ENCODE measurements at places on chromosomes 2 and 18.

GRCh38 chr18:5955861-5956260 lies 60.5 kb upstream of the TMEM200C start:
- DNase-seq = no peak

DNA sequence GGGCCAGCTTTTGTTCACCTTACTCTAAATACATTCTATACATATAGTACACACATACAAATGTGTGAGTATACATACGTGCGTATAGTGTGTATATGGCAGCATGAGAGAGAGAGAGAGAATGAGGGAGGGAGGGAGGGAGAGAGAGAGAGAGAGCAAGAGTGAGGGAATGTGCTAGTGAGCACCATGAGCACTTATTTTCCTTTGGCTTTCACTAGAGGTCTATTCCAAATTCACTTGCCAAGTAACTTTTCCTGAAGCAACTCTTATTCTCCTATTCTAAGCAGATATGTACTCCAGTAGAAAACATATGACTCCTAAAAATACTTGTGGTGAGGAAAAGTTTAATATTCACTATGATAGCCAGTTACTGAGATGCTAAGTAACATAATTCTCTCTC lies 85.7 kb downstream of the COBLL1 start:
- DNase-seq = no peak

GRCh38 chr2:69798290-69798908 lies 31.1 kb upstream of the GMCL1 start:
- no peak for DNase-seq

GRCh38 chr2:51881673-51882072 lies 849.7 kb upstream of the NRXN1 start:
- no peak for DNase-seq

DNA sequence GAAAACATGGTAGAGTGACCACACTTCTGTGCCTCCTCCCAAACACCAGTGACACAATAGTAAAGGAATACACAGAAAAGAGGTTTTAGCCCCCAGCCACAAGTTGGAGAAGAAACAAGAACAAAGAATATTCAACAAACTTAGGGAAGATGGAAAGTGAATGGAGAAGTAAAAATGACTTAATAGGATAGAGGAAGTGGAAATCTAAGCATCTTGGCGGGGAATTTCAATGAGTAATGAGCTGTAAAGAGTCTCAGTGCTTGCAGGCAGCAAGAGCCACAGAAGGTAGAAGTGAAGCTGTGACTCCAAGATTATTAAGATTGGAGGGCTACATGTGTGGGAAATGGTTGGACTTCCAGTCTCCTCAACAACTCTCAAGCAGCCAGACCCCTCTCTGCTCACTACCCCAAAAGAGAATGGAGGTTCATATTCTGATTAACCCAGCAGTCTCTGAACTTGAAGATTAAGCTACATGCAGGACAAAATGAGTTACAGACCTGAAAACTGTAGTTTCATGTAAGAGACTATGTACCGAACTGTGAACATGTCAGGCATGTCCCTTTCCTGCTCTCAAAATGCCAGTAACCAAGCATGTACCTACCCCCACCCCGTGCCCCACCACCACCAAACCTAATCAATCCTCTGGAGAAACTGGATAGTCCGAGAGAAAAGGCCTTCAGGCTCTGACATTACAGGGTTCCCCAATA lies 16.9 kb upstream of the HNRNPLL start:
- DNase-seq = no peak

DNA sequence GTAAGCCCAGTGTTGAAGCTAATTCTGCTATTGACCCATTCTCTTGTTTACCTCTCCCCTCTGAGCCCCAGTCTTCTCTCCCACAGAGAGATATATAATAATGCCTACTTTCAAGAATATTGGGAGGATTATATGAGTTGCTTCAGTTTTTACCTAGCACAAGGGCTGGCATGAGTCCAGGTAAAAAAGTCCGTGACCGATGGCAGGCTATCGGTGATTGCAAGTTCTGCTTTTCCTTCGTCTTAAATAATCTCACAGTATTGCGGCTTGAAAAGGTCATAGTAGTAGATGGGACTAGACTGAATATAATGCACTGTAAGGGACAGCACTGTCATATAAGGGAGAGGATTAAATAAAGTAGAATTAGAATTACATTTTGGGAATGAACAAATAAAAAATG lies 77.6 kb downstream of the KIF5C start:
- no peak for DNase-seq

GRCh38 chr2:10161206-10161931 lies 38.8 kb downstream of the RRM2 start:
- no peak for DNase-seq

- peak; percentile 22 for DNase-seq
These were observed 819 bp upstream of the NCOA1 start for GRCh38 chr2:24490181-24490689.

DNA sequence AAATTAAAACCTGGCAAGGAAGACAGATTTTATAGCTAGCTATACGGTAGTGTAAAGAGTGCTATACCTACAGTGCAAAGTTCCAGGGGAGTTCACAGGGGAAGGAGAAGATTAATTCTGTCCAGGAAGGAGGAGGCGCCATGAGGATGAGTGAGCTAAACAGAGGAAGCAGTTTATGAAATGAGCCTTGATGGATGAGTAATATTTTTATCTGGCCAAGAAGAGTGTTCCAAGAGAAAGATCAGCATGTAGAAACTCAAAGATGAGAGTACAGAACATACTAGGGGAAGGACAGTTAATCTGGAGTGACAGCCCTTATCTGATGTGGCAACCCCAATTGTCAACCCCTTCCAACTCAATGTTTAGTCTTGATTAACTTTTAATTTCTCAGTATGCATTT lies 54.8 kb downstream of the CDH20 start:
- no peak for DNase-seq

- no peak for DNase-seq
These were observed 2.4 kb downstream of the ITGA4 start for GRCh38 chr2:181459621-181460021.

- DNase-seq = peak; percentile 5
These were observed 105.6 kb upstream of the SALL3 start for GRCh38 chr18:78873926-78874500.

GRCh38 chr2:45780541-45781463 lies 129.3 kb downstream of the PRKCE start:
- no peak for DNase-seq

GRCh38 chr2:153005071-153005730 lies 286.8 kb downstream of the ARL6IP6 start:
- DNase-seq = no peak

DNA sequence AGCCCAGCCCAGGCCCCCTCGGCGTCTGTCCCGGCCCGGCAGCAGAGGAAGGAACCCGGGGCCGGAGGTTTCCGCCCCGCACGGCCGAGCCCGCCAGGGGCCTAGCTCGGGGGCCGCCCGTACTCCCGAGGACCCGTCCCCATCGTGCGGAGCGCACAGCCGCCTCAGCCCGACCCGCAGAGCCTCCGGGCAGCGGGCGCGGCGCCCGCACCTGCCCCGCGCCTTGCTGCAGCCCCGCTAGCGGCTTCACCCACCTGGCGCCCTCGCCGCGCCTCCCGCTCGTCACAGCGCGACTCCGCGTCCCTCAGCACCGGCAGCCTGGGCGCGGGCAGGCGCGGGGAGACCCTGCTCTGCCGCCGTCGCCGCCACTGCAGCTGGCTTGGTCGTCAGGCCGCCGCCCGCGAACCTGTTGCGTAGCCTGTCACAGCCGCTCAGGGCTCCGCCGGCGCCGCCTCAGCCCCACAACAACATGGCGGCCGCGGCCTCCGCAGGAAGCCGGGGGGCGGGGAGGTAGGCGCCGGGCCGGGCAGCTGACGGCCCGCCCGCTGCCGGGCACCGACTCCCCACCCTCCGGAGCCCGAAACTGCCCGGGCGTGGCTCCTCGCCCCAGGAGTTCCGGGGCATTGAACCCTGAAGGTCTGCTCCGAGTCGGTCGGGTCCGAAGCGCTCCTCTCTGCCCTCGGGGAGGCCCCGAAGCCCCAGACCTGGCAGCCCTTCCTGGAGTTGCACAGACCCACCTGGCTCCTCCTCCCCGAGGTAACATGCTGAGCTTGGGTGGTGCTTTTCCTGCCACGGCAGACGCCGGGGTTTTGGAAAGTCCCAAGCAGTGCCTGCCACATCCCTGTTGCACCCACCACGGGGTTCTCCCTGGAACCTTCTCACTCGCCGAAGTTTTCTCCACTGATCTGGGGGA lies at the start of gene ITSN2:
Gene ITSN2 (minus strand): TSS at position 487 of the 913 bp plus-strand sequence. CDS start 32,454 bp downstream, outside the sequence.
- peak; percentile 87 for DNase-seq

DNA sequence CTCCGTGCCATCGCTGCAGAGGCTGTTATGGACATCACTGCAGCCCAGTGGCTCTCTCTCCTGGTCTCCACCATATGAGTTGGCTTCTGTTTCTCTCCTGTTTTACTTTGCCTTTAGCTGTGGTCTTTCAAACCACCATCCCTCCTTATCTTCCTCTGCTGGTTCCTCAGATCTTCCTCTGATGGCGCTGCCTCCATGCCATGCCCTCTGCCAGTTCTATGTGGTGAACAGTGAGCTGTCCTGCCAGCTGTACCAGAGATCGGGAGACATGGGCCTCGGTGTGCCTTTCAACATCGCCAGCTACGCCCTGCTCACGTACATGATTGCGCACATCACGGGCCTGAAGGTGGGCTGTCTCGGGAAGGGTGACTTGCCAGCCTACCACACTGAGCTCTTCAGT lies 13.1 kb downstream of the TYMS start:
- no peak for DNase-seq

- no peak for DNase-seq
These were observed 17.2 kb upstream of the KLHL29 start for GRCh38 chr2:23367760-23368159.

GRCh38 chr2:29765721-29766120 lies 155.7 kb downstream of the ALK start:
- no peak for DNase-seq

DNA sequence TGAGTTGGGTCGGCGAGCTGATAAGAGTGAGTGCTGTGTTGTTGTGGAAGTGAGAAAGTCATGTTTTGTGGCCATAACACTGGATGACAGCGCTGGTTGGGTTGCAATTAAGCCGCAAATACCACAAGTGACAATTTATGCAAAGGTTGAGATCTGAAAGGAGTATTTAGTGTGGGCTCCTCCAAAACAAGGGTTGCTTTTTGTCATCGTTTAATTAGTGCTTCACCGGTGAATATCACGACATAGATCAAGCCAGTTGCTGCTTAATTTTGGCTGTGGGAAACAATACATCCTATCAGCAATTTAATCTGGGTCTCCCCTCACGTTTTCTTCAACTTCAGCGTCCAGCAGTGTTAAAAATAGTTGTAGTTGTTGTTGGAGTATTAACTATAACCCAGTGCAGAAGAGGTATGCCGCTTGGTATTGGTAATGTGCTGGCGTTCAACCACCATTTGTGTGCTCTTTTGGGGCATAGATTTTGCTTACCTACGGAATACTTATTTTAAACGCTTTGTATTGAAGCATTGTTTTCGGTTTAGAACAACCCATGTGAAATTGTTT lies 662 bp downstream of the ACVR2A start:
- no peak for DNase-seq

- DNase-seq = no peak
These were observed 5.4 kb upstream of the FAM124B start for GRCh38 chr2:224407241-224407701.

- DNase-seq = no peak
These were observed 11.8 kb upstream of the NEDD4L start for GRCh38 chr18:58032233-58032632.

GRCh38 chr2:233240897-233241296 lies 10.6 kb upstream of the ATG16L1 start:
- no peak for DNase-seq

- no peak for DNase-seq
These were observed 49.0 kb upstream of the EPAS1 start for GRCh38 chr2:46248171-46248570.

DNA sequence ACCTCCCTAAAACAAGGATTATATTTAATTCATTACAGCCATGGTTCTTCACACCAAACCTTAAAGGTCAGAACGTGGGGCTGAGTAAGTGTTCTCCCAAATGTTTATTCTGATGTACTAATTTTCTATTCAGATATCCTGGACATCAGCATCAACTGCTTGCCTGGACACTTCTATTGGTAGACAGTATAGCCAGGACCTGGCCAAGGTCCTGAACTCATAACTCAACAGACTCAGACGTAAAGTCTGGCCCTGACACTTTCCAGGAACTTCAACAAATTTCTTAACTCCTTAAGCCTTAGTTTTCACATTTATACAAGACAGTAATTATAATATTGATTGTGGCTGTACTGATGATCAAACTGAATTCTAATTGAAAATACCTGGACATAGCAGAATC lies 89.1 kb downstream of the AKAIN1 start:
- DNase-seq = no peak

DNA sequence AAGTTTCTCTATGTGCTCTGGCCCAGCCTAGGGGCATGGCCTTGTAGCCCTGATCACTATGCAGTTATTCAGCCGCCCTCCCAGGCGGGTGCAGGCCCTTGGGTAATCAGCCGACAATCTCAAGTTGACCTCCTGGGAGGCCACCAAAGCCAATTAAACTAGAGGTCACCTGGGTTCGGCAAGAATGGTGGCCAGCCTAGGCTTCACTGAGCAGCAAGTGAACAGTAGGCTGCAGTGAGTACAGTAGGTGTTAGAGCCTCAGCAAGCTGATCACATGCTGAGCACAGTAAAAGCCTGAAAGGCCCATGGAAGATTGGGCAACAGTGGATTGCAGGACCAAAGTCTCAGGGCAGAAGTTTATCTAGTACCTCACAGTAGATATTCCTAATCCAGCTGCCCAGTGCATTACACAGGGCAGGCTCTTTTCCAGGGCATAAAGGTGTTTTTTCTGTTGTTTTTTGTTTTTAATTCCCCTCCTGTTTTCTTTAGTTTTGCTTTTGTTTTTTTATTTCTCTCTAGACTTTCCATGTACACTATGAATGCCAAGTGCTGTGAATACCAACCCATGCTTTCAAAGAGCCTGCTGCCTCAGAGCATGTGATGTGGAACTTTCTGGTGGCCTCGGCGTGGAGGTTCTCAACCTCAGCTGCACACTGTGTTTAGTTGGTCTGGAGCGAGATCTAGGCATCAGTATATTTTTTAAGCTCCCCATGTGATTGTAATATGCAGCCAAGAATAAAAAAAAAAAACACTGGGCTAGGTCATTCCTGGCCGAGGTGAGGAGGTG lies 55.9 kb upstream of the ATL2 start:
- no peak for DNase-seq

GRCh38 chr2:53913721-53914120 lies 54.0 kb upstream of the GPR75 start:
- DNase-seq = no peak

DNA sequence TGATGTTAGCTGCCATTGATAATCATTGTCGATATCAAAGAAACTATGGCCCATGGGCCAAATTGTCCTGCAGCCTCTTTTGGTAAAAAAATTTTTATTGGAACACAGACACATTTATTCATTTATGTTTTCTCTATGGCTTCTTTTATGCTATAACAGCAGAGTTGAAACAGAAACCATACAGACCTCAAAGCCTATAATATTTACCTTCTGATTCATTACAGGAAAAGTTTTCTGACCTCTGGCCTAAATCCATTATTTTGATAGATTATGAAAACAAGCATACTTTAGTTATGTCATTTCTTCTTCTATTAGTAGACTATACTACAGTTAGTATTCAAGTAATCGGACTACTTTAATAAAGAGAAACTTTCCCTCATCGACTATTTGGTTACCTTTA lies 349.7 kb upstream of the GALNT5 start:
- no peak for DNase-seq
